Regular cardiac myocyte (primary cell): ENCODE measurements at places on chromosomes 1 and 21. TPM values are rescaled to one million over a fixed set of nuclear protein-coding genes. Genes with fewer than 3 reads are reported as not detected.

The RGS5 gene
- total RNA-seq, result 388 and 391 TPM in 2 replicates

The ASCL5 gene
- under 0.01 TPM in 1 of 2 replicates, not detected in the other for total RNA-seq

The RAB7B gene
- 3.1 and 3.7 TPM in 2 replicates for total RNA-seq

The CAMK2N1 gene
- 5.1 and 8.6 TPM in 2 replicates for total RNA-seq
